CD4-positive, alpha-beta T cell treated with Interleukin-4 for 1 hour (primary cell): ENCODE measurements at places on chromosomes 1 and 21.

DNA sequence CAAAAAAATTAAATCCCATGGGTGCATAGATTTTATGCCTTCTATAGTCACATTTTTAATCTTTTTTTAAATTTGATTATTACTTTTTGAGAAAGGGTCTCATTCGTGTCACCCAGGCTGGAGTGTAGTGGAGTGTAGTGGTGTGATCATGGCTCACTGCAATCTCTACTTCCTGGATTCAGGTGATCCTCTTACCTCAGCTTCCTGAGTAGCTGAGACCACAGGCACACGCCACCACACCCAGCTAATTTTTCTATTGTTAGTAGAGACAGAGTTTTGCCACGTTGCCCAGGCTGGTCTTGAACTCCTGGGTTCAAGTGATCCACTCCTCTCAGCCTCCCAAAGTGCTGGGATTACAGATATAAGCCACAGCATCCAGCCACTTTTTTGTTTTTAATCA is 10.4 kb downstream of the CBR3 start:
- DNase-seq = peak; percentile 28

DNA sequence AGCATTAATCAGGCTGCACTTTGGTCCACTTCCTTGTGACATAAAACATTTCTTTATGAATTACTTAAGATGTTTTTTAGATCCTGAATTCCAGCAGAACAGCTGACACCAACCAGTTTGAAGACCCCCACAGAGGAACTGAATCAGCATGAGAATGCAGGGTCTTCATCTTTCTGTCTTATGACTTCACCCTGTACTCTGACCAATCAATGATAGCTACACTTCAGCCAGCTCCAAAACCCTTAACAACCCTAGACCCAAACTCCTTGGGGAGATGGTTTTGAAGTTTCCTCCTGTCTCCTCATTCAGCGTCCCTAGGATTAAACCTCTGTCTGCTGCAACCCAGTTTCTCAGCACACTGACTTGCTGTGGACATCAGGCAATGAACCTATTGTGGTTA is 175.0 kb downstream of the CTH start:
- no peak for DNase-seq

- no peak for DNase-seq
Measured at GRCh38 chr1:204544321-204544720, 28.1 kb downstream of the MDM4 start.

GRCh38 chr1:240527086-240527485 is 84.9 kb downstream of the GREM2 start:
- DNase-seq = no peak

GRCh38 chr1:37267111-37267835 is 207.1 kb upstream of the ZC3H12A start:
- no peak for DNase-seq

DNA sequence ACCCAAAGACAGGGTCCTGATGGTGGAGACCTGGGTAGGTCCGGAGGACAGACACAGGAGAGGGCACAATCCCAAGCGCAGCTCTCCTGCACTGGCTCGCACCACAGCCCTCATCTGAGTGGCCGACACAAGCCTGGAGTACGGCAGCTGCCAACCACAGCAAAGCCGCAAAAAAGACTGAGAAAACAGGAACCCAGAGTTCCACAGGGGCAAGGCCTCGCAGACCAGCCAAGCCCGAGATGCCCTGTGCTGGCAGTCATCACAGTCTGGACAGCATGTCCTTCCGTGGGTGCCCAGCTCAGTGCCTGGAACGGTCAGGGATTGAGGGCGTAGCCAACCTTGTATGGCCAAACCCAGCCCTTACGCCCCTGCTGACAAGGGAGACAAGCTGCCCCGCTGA is 11.4 kb downstream of the ZBTB48 start:
- DNase-seq = no peak

GRCh38 chr1:9119745-9120144 is 9.2 kb downstream of the GPR157 start:
- DNase-seq = no peak

DNA sequence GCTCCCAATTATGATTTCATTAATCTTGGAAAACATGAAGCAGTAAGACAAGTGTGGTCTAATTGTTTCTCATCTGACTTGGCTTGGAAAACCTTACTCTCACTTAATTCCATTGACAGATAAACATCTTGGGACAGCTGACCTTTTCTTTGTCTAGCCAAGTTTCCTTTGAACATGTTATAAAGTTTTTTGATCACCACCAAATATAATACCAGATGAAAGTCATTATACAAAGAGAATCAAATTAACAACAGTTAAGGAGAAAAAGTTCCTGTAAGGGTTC is 50.2 kb downstream of the ALG14 start:
- no peak for DNase-seq

GRCh38 chr1:225437710-225438437 is 10.0 kb upstream of the LBR start:
- DNase-seq = no peak

GRCh38 chr1:195828325-195828724 is 779.9 kb downstream of the KCNT2 start:
- DNase-seq = no peak
